Stimulated activated CD8-positive, alpha-beta memory T cell treated with anti-CD3 and anti-CD28 coated beads, Interleukin-7, amount 100 ng/mL, for 1 hour (primary cell): ENCODE measurements at places on chromosomes 1 and 21.

- DNase-seq = no peak
Measured at GRCh38 chr1:167821356-167821685, 92.6 kb downstream of the ADCY10 start.

DNA sequence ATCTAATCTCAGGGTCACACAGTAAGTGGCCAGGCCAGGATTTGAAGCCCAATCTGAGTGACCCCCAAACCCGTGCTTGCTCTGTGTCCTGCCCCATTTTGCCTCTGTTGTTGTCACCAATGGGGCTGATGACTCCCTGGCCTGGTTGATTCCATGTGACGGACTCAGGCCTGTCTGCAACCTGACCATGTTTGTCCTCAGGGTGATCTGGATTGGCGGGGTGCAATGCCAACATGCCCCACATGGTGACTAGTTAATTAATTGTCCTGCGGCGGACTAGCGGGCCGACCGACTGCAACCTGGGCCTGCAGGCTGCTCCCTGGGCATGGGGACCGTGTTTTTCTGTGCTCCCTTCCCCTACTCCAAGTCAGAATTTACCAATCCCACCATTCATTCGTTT, 256.3 kb downstream of the MATN1 start:
- DNase-seq = no peak

DNA sequence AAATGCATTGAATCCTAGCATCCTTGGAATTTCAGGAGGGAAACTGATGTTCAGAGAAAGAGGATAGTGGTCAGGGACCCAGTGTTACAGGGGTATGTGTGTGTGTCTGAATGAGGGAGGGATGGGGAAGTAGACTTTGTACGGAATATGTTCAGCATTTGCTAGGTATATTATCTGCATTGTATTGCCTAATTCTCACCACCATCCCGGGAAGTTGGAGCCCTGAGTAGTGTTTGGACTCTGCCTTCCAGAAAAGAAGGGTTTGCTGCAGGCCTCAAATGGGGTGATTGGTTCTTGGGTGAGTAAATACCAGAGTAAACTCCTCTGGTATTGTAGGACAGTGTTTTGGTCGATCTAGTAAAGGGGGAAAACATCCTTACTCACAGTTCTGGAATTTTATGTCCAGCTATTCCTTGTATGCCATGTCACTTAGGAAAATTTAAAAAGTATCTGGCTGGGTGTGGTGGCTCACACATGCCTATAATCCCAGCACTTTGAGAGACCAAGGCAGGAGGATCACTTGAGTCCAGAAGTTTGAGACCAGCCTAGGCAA, 7.1 kb upstream of the ZNF496 start:
- no peak for DNase-seq

- DNase-seq = no peak
Measured at GRCh38 chr1:23263380-23263887, 46.1 kb upstream of the HTR1D start.

- no peak for DNase-seq
Measured at GRCh38 chr1:36225283-36225899, 1.1 kb downstream of the THRAP3 start.

DNA sequence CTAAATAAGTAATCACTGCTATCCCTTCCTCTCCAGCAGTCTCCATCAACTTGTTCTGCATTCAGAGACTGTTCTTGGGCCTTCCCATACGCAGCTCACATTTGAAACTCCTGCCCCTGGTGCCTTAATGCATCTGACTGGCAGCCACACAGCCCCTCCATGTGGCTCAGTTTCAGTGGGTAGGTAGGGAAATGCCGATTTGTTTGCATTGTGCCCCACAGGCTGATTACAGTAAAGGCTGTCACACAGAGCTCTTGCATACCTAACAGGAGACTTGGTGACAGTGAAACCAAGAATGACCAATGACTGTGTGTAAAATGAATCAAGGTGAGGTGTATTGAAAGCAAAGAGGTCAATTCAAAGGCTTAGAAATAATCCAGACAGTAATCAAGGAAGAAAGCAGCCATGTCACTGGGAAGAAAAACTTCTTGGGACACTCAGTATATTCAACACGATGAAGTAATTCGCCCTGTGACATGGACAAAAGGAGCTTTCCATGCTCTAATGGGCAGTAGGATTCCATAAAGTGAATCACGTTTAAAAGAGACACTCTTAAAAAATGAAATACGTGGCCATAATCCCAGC, 12.7 kb upstream of the B3GALNT2 start:
- no peak for DNase-seq

GRCh38 chr1:20521960-20522861, 14.3 kb upstream of the MUL1 start:
- DNase-seq = peak; percentile 55

DNA sequence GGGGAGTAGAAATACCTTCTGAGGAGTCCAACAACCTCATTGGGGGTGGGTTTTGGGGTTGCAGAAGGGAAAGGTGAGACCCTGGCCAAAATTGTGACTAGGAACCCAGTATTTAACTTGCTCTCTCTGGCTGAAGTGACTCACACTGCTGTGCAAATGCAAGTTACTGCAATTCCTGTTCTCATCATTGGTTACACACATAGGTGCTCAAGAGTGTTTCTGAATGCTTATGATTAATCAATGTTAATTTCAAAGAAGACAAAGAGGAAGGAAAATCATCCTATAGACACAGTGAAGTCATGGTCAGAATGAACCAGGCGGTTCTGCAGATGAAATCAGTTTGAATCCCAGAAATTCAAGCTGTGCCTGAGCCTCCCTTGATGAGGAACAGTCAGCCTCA, 3.1 kb downstream of the ASCL5 start:
- DNase-seq = no peak
